ENCODE measurements at places on chromosomes 13 and 19.

- no peak for DNase-seq
These were observed 43.3 kb downstream of the EPS15L1 start for GRCh38 chr19:16428372-16429036.

- no peak for DNase-seq
These were observed 13.6 kb upstream of the SLC15A1 start for GRCh38 chr13:98765996-98766519.

GRCh38 chr13:85363504-85363903 lies 435.7 kb downstream of the SLITRK6 start:
- DNase-seq, result no peak

DNA sequence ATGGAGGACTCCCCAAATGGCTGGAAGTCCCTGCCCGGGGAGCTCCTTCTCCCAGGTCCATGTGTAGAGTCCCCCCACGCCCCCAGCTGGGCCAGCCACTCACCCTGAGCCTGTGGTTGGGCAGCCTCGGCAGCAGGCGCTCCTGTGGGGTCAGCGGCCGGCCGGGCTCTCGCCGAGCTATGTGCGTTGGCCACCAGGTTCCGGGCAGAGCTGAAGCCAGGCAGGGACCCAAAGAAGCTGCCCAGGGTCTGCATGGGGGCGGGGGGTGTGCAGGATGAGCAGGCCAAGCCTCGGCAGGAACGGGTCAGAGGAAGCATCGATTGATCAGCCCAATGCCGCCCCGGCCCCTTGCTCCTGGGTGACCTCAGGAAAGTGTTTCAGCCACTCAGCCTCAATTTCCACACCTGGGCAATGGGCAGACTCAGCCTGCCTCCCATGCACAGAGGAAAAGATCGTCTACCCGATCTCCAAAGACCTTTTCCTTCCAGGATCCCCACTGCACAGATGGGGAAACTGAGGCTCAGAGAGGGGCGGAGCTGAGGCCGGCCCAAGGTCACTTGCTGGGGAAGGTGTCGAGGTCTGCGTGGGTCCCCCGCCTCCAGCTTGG lies 732 bp downstream of the PLIN4 start:
- DNase-seq, result no peak

Data from GM13977 (cell line).